Brain pericyte (primary cell): ENCODE measurements at places on chromosomes 4 and X.

GRCh38 chr4:87461281-87461700 is 38.9 kb downstream of the NUDT9 start:
- no peak for DNase-seq

DNA sequence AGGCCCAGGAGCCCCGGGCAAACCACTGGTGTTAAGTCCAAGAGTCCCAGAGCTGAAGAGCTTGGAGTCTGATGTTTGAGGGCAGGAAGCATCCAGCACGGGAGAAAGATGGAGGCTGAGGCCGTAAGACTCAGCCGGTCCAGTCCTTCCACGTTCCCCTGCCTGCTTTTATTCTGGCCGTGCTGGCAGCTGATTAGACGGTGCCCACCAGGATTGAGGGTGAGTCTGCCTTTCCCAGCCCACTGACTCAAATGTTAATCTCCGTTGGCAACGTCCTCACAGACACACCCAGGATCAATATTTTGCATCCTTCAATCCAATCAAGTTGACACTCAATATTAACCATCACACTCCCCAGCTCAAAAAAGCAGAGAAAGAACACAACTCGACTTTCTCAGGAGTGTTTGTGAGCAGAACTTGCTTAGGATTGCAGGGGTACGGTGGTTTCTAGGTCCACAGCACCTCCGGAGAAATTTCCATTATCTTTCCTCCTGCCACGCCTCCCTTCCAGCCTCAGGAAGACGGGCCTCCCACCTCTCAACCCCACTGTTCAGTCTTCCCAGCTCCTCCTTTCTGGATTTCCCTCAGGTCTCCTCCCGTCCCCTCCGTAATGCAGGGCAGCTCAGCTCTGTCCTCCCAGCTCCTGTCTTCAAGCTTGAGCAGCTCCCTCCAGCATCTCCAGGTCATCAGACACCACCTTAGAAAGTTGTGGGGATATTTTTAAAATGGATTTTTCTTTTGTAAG is 13.3 kb upstream of the TMEM271 start:
- DNase-seq, result no peak

- DNase-seq, result no peak
Measured at GRCh38 chr4:167897116-167897515, 195.2 kb upstream of the ANXA10 start.

GRCh38 chrX:24838629-24839028 is 144.9 kb downstream of the POLA1 start:
- DNase-seq, result no peak

DNA sequence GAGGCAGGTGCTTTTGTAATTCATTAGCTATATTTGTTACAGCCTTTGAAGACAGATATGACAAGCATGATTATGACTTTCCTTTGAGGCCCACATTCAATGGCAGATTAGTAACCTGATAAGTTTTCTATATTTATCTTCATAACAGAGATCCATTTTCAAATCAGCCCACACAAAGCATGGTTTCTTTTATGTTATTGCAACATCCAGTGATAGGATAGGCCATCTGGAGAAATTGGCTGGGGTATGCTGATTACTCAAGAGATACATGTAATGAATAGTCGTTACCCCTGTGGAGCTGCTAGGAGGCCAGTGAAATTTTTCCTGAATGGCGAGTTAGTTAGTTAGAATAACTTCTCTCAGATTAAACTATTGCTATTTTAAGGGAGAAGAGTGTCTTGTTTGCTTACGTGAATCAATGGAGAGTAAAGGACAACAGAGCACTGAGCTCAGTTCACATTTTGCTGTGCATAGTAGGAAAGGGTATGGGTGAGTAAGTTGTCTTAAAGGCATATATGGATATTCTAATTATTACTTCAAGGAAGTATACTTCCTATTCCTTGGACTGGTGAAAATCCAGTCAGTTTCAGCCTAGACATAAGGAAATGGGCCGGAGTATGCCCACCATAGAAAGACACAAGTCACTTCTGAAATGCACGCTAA is 79.2 kb upstream of the DKK2 start:
- DNase-seq, result peak; percentile 31

DNA sequence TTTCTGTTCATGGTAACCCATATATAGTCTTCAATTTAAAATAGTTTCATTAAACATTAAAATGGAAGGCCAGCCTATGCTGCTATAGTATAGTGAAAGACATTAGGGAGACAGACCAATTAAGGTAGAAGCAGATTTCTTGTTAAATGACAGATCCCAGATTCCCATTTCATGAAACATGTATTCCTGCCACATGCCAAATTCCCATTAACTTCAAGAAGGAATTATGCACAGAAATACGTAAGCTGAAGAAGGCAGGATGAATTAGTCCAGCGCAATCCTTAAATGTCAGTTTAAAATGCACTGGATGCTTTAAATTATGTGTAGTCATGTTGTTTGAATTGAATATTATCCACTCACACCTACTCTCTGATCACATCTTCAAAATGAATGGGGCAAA is 424.9 kb downstream of the SH2D1A start:
- DNase-seq, result no peak

DNA sequence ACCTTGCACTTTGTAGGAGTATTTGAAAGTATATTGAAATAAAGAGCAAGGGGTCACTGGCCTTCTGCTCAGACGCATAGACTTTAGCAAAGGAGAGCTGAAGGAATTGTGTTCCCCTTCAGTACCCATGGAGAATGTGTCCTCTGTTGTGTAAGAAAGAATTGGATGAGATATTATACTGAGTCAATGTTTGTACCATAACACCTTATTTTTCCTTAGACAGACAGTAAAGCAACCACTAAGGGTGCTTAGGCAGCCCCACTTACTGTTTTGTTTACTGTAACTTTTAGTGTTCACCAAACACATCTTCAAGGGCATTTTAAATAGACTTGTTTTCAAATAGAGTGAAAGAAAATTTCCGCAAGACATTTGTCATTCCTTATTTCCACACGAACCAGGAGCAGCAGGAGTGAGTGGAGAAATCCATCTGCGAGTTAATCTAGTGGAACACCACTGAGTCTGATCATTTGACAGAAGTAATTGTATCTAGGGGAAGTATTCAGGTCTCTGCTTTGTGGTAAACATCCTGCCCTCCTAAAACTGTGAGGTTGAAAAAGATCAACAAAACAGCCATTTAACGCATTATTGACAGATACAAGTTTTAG is 89.5 kb downstream of the SLIT2 start:
- DNase-seq, result no peak

DNA sequence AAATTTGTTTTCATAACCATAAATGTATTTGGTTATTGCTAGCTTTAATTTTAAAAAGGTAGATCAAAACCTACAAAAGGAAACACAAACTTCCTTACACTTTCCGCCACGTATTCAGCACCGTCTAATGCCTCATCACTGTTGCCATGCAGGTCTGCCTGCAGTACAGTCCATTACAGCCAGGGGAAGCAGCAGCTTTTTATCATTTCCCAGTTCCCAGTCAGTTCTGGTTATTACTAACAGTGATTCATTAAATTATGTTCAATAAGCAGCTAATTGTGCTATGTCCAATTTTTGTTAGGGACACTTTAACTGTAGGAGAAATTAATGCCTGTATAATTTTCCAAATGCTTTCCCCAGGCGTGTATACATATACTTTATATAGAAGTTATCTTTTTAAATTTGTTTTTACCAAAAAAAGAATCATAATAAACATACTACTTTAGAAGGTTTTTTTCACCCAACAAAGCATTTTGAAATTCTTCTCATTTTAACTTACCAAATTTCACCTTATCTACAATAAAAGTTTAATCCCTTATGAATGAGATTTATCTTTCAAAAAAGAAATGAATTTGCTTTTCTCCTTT is 93.3 kb downstream of the ANXA3 start:
- no peak for DNase-seq

- DNase-seq, result no peak
Measured at GRCh38 chrX:118865231-118865630, 41.6 kb downstream of the ZCCHC12 start.

DNA sequence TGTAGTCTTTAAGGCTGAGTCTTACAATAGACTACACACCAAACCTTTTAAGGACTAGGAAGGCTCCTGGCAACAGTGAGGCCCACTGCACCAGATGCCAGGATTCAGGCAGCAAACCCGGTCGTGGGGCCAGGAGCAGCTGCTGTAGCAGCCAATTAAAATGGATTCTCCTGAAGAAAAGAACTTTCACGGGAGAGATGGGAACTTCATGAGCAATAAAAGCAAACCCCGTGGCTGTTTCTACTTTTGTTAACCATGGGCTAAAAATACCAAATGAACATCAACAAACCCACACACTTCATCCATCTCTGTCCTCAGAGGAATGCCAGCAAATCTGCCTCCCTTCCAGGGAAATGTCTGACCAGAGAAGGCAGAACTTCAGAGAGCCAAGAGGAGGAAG is 101.4 kb downstream of the BTC start:
- no peak for DNase-seq
